ENCODE measurements at places on chromosomes 13 and 19. TPM values are rescaled to one million over a fixed set of nuclear protein-coding genes. Genes with fewer than 3 reads are reported as not detected.

ELAVL3 gene
- not detected for total RNA-seq

RNF225 gene
- not detected for total RNA-seq

POSTN gene
- total RNA-seq = 75.3 TPM

TEAD2 gene
- 64.0 TPM for total RNA-seq

SIGLEC5 gene
- 0.84 TPM for total RNA-seq

GPR12 gene
- total RNA-seq = not detected

PPM1N gene
- 0.43 TPM for total RNA-seq

ZSWIM9 gene
- total RNA-seq = 8.7 TPM

ZNF98 gene
- not detected for total RNA-seq

CEACAM4 gene
- 1.2 TPM for total RNA-seq

FBXO27 gene
- 0.63 TPM for total RNA-seq

RAB8A gene
- 129 TPM for total RNA-seq

DHX34 gene
- total RNA-seq = 11.0 TPM

MATK gene
- total RNA-seq = 2.2 TPM
